ENCODE measurements at places on chromosomes 12 and 14.

DNA sequence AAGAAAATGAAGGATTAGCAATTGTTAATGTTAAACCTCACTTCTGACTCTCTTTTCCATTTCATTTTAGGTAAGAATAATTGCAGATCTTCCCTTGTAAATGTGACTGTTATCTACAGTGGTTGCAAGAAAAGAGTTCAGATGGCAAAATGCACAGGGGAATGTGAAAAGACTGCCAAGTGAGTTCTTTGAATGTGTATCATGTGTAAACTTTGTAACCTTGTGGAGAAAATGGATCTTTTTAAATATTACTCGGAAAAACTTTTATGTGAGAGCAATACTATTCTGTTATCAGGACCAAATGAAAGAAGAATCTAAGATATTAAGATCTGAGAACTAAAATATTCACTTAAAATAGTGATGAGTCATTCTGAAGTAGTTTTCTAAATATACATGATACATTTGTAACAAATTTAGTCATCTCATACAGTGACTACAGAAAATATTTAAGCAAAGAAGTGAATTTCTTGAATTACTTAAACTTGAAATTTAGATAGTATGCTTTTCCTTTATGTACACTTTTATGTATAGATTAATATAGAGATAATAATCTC is 122.5 kb upstream of the CNTN1 start:
- DNase-seq = no peak

DNA sequence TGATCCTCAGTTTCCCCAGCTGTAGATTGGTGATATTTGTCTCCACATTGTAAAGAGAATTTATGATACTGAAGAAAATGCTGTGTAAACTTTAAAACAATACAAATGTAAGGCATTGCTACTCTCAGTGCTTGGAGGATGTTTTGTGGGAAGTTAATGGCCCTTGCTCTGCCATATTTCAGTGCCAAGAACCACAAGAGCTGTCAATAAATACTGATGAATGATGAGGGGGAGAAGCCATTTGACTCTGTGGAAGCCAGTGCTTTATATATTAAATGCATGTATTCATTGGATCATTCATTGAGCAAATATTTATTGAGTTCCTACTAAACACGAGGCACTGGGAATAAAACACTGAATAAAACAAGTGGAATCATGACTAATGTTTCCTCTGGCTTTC is 30.8 kb downstream of the CACNA1C start:
- no peak for DNase-seq

- DNase-seq = peak; percentile 71
Measured at GRCh38 chr14:69012256-69012953, 33.3 kb upstream of the ACTN1 start.

- DNase-seq = no peak
Measured at GRCh38 chr14:60339571-60339970, 90.5 kb downstream of the PPM1A start.

DNA sequence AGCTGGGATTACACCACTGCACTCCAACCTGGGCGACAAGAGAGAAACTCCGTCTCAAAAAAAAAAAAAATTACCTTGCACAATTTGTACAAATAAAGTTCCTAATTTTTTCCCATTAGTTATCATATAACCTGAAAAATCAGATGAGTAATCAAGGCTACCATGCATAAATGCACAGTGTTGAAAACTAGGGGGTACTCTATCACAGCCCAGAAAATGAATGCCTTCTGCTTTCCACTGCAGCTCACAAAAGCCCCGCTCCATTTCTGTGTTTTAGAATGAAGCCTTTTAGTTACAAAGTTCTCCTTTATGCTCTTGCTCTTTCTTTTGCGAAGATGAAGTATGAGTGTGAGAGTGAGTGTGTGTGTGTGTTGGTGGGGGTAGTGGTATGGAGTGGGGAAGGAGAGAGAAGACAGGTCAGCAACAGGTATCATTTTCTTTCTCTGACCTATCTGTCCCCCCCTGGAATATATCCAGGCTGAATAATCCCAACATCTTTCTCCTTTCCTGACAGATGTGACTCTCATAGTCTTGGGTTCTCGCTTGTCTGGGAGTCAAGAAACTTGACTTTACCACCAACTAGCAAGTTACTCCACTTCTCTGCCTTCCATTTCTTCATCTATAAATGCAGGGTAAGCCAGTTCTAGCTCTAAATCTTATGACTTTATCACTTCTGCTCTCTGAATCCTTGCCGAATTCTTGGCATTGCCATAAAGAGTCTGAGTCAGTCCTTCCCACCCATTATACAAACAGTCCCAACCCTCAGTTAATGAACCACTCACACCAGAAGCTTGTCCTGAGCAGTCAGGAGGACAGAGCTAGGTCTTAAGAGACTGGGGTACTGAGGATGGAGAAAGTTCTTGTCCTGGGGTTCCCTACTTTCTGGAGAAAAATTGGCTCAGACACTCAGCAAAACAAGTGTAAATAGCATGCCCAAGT is 16.1 kb downstream of the BIN2 start:
- DNase-seq = peak; percentile 39

DNA sequence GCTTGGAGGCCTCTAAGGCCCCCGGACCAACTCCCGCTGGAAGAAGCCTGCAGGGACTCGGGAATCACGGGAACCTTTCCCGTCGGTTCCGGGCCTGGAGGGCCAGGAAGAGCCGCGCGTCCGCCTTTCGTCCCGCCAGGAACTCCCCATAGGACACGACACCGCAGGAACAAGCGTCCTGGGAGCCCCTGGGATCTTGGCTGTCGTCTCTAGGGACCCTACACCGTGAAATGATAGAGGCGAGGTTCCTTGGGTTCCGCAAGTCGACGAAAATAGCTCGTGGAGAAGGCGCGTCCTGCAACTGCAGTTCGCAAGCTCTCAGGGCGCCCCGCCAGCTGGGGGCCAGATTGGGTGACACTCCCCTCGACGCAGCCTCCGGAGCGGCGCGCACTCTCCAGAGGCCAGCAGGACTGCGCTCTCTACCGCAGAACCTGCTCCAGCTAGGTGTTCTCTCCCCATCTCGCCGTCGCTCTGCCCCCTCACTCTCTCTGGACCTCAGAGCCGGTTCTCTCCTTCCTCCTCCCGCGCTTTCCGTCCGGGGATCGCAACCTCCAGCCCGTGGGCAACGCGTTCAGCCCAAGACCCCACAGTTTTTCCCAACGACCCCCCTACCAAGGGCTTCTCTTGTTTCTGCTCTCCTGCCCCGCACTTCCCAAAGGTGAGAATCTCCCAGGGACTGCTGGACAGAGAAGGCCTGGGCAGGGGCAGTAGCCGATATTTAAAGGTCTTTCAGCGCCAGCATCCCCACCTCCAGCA is 776 bp downstream of the BMP4 start:
- DNase-seq = no peak

GRCh38 chr14:104169699-104170479 is 31.5 kb downstream of the KIF26A start:
- DNase-seq = no peak

DNA sequence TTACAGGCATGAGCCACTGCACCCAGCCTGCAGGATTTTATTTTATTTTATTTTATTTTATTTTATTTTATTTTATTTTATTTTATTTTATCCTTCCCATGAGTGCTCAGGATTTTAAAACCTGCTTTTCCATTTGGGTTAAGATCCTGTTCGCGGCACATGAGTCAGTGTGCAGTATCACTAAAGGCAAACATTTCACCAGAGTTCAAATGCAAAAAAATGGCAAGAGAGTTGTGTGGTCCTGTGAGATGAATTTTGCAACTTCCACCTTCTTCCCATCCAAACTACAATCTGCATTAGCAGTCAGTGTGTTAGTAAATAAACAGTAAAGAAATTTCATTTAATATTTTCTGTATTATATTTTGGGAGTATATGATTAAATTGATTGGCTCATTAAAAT is 29.0 kb downstream of the MOAP1 start:
- no peak for DNase-seq

DNA sequence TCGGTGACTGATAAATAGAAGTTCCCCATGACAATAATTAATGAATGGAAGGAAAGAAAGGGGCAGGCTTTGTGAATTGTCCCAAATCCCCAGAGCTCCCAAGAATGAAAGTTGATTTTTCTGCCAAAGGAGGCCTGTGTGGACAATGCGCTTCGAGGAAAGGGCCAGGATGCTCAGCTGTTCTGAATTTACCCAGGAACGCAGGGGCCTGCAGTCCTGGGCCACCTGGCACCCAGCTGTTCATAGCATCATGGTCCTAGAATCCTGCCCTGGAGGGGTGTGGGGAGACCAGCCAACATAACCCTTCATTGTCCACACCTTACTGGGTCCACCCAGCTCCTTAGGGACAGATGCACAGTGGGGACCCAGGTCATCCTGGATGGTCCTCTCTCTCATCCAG is 587.5 kb downstream of the BCL11B start:
- DNase-seq = no peak

GRCh38 chr14:20712904-20713303 is 24.3 kb downstream of the ANG start:
- no peak for DNase-seq

- DNase-seq = no peak
Measured at GRCh38 chr14:38405851-38406635, 150.2 kb upstream of the CLEC14A start.

DNA sequence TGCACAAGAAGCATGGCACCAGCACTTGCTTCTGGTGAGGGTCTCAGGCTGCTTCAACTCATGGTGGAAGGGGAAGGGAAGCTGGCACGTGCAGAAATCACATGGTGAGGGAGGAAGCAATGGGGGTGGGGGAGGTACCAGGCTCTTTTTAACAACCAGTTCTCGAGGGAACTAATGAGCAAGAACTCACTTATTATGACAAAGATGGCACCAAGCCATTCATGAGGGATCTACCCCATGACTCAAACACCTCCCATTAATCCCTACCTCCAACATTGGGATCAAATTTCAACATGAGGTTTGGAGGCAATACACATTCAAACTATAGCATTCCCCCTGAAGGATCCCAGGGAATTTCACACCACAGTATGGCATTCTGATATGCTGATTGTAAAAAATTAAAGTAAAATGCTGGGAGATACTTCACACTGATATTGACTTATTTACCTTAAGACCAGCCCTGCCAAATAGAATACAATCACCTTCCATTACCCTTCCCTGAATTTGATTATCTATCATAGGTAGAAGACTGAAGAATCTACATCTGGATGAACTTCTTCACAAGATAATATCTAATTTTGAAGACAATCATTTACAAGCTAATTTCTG is 201.7 kb upstream of the PLXNC1 start:
- DNase-seq = no peak

DNA sequence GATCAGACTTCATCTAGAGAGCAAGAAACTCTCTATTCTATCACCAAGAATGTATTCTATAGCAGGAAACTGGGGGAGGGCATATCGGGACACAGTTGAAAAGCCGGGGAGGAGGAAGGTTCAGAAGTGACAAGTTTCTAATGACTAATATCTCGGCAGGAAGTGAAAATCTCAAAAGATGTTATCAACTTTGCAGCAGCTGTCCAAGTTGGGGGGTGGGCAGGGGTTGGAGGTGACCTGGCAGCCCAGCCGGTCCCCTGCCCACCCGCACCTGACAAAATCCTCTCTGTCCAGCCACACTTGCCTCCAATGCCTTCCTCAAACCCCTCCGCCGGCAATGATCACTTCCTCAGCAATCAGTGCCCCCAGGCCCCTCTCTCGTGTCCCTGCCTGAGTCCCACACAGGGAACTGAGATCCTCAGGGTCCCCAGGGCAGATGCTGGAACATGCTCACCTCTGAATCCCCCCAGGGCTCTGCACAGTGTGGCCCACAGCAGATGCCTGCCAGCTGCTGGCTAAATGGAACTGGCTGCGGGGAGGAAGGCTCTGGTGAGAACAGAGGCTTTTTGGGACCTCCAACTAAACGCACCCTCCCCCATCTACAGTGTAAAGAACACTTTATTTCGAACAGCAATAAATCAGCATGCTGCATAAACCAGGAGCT is 43.9 kb downstream of the CCDC88C start:
- DNase-seq = peak; percentile 48

GRCh38 chr14:52351233-52352060 is 37.3 kb downstream of the PTGER2 start:
- DNase-seq = no peak

DNA sequence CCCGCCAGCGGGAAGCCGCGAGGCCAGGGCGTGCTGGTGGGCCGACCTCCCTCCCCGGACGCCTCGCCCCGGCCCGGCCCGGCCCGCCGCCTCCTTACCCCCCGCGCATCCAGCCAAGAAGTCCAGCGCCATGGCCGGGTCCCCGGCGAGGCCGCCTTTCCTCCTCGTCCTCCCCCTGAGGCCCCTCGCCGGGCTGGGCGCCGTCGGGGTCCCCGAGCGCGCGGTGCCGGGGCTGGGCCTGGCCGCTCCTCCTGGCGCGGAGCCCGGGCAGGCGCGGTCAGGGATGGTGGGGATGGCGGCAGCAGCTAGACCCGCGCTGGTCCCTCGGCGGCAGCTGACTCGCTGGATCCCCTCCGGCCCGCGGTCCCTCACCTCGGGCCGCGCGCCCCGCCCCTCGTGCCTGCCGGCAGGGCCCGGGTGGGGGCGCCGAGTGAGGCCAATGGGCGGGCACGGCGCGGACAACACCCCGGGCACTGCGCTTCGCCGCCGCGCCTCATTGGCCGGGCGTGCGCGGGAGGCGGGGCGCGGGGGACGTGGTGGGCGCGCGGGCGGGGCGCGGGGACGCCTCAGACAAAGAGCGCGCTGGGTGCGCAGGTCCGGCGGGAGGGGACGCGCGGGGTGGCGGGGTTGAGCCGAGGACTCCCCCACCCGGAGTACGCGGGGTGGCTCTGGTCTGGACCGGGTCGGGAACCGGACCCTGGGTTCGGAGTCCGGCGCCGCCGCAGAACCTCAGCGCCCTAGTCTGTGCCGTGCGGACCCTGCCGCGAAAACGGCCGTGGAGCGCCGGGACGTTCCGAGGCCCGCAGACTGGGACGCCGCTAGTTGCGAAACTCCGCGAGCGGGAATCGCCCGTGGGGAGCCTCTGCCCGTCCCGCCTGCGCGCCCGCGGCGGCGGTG is at the start of gene SLC25A29:
Gene SLC25A29 (minus strand): TSS at position 344 of the 897 bp plus-strand sequence. CDS start 212 bp downstream, at position 132.
- peak; percentile 97 for DNase-seq

GRCh38 chr14:60125918-60126317 is 34.2 kb downstream of the PCNX4 start:
- no peak for DNase-seq

- no peak for DNase-seq
Measured at GRCh38 chr12:16417058-16417457, 69.6 kb downstream of the MGST1 start.

DNA sequence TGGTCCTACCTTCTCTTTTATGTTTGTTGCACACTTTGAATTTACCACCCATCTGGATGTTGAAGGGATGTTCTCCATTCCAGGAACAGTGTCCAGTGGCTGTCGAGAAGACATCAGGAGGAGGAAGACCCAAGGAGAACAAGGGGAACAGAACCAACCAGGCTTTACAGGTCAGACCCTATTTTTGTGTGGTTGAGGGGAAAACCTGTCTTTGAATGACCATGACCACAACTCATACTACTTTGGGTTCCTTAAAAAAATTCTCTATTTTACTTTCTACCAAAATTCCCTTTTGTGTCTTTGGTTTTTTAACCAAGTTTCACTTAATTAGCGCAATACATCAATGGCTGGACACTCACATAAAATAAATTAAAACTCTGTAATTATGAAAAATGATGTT is 78.7 kb downstream of the PLXNC1 start:
- DNase-seq = no peak

Measured in suppressor macrophage treated with lipopolysaccharide for 1 hour (primary cell).